ENCODE measurements at places on chromosomes 12 and 14.
A peak's percentile ranks its signal among the peaks of the same experiment; 100 is the strongest.

- no peak for DNase-seq
These were observed 820 bp upstream of the SMAGP start for GRCh38 chr12:51270951-51271518.

DNA sequence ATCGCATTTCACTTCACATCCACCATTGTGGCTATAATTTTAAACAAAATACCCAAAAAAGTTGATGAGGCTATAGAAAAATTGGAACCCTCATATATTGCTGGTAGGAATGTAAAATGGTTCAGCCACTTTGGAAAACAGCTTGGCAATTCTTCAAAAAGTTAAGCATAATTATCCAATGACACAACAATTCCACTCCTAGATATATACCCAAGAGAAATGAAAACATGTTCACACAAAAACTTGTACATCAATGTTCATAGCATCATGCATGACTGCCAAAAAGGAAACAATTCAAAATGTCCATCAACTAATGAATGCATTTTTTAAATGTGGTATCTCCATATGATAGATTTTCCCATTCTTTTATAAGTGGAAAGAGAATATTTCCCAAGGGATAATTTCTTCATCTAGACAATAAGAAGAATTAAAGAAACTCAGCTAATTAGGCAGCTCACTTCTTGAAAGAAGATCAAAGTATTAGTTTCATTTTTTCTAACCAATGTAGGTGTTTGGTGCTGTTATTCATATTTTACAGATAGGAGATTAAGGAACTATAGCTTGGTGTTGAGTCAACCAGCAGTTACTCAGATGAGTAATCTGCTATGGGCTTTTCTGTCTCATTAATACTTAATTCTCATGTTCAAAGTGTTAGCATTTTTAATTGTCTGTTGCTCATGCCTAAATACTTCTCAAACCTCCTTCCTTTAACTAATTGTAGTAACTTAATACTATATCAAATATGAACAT lies 32.8 kb downstream of the YEATS4 start:
- peak; percentile 12 for DNase-seq

DNA sequence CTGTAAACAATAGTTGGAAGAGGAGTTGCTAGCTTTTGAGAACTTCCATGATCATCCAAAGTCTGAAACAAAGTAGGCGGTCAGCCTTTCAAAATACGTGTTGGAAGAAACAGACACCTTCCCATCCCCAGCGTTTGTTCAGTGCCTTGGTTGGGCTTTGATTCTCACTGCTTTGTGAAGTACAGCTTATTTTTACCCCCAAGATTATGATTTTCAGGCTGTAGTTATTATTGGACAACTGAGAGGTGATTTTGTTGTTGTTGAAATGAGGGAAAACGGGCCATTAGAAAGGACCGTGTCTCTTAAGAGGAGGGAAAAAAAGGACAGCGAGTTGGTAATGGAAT lies 921 bp upstream of the CEP83 start:
- DNase-seq = no peak

GRCh38 chr14:34003082-34003668 lies 52.3 kb upstream of the EGLN3 start:
- DNase-seq = no peak

DNA sequence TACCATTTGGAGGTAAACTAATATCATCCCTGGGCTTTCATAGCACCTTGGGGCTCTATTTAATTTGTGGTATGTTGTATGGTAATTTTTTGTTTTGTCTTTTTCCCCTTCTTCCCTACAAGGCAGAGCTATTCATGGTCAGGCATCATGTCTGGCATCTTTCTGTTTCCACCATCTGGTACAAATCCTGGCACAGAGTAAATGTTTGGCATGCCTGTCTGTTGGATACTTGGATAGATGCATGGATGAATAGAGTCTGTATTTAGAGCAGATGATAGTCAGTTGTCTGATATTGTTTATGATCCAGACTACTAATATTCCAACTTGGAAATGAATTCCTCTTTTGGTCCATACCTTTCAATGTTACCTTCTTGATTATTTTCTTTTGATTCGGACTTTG lies 139.8 kb downstream of the NEDD1 start:
- DNase-seq = no peak

DNA sequence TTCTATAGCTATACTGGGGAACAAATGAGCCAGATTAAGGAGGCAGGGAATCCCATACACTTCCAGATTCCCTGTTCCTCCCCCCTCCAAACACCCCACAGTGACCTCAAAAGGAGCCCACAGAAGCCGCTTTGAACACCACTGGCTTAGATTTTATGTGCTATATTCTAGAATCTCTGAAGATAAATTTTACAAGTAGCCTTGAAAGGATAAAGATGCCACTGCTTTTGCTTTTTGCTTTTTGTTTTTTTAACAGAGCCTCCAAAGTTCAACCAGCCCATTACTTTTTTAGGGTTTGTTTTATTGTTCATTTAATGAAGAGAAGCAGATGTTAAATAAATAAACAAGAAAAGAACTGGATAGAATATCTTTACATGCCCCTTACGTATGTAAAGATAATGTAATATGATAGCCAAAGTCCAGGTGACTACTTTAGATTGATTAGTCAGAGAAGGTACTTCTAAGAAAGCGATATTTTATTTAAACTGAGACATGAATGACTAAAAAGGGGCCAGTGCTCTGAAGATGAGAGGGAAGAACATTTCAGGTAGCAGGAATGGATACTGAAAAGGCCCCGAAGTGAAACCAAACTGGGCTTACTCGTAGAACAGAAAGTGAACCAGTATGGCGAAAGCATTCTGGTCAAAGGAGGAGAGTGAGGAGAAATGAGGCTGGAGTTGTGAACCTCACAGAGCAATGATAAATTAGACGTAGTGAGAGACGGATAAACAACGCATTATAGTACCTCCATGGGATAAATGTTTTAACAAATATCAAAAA lies 44.6 kb downstream of the DUSP6 start:
- peak; percentile 21 for DNase-seq

GRCh38 chr14:22713631-22713950 lies 52.9 kb upstream of the OXA1L start:
- no peak for DNase-seq

DNA sequence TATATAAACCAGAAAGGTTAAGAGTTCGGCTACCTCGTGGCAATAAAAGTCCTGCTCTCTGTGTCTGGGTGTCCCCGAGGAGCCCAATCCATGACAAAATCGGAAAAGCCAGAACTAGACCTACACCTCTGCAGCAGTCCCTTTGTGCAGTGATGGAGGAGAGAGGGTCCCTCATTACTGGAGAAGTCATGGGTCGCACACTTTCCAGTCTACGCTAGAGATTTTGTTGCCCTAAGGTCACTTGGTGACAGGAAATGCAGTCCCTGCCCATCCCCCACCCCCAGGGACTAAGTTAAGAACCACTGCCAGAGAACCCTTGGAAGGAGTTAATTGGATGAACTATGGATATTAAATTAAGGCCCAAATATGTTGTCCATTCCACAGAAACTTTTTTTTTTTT lies 104.4 kb upstream of the ATF7IP start:
- no peak for DNase-seq

DNA sequence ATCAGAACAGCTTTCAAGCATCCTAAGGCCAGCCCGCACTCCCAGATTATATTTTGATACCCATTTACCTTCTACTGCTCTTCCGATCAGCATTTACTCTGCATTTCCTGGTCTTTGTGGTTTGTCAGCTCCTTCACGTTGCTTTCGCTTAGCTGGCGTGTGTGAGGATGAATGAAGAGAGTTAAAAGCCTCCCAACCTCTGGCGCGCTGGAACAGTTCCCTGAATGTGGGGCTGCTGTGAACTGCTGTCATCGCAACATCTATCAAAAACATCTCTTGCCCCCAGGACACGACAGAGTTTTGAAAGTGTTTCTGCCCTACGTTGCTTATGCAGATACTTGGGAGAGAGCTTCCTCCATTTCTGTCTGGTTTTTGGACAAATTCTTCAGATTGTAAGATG lies 129.2 kb downstream of the KCNA5 start:
- DNase-seq = no peak

DNA sequence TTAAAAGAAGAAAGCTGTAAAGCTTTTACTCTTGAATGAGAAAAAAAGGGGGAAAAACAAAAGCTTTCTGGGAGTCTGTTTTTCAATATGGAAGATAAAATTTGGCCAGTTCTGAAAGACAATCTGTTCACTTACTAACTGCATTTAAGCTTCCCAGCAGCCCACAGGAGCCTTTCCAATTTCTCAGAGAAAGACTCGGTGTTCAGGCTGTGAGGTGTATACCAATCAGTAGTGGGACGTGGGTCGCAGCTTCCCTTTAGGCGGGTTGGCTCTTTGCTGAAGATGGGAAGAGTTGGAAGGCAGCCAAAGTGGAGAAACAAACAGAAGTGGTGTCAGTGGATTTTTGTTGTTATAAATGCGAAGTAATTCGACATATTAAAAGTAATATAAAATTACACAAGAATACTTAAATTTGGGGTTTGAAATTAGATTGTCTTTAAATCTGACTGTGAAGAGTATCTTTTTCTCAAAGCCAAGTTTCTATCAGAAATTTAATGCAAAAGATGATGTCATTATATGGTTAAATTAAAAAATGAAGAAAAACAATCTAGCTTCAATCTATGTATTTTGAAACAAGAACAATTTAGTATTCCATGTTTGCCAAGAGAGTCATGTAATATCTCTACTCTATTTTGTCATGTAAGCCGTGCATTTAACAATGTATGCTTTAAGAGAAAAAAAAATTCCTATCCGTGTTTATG lies 590.2 kb upstream of the ATXN7L3B start:
- no peak for DNase-seq

GRCh38 chr12:63151623-63152320 lies 771 bp upstream of the AVPR1A start:
- DNase-seq = peak; percentile 39

DNA sequence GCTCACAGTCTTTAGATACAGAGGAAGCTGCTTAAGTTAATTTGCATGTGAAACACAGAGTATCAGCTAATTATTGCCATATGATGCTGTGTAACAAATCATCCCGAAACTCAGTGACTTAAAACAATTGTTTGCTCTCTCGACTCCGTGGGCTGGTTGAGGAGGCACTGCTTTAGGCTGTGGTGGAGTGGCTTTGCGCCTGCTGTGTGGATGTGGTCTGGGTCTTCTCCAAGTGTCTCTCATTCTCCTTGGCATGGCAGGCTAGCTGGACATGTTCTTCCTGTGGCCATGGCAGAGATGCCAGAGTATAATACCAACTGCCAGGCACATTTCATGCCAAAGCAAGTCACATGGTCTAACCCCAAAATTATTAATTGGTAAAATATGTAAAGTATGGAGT lies 40.9 kb downstream of the PELI2 start:
- DNase-seq = no peak

DNA sequence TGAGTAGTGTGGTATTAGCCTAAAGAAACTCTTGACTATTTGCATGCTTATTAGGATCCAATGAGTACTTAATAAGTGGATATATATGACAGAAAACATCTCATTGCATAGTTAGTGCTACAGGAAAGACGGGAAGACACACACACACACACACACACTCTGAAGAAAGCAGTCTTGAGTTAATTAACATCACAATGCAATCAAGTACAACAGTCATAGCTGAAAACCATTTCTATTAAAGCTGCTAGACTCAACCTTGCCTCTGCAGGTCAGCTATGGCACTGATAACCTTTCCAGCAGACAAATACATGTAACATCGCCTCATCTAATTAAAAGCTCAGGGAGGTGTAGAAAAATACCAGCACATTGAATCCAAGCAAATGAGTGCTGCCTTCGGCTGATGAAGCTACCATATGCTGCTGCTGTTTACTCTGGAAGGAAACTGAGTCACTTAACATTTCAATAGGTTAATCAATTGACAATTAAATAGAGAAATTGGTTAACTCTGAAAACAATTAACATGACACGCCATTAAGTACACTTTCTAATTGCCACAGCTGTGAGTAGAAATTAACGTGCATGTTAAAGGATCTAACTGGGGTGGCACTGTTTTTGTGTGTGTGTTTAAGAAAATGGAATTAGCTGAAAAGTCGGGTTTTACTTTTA lies 93.2 kb upstream of the OTX2 start:
- DNase-seq = no peak

GRCh38 chr14:26163761-26164160 lies 434.1 kb downstream of the NOVA1 start:
- DNase-seq = no peak

GRCh38 chr12:65728455-65728847 lies 95.8 kb upstream of the HMGA2 start:
- no peak for DNase-seq

Measured in activated CD4-positive, alpha-beta T cell treated with anti-CD3 and anti-CD28 coated beads, Interleukin-2, Interleukin-6, amounts not matched to agents 100 ng/mL and 50 ng/mL, durations not matched to agents 16 hours and 8 hours (primary cell).